ENCODE measurements at places on chromosomes 5 and 9.

- DNase-seq: no peak
Measured at GRCh38 chr5:74055486-74056106, 429.6 kb downstream of the ARHGEF28 start.

GRCh38 chr9:2621722-2622460 is at the start of gene VLDLR:
VLDLR (plus strand) TSS chr9:2621787; CDS start chr9:2622190, 403 bp downstream.
- peak; percentile 71 for DNase-seq

- no peak for DNase-seq
Measured at GRCh38 chr5:66989286-66989685, 207.3 kb downstream of the CD180 start.

GRCh38 chr5:171433982-171434676 is 14.7 kb downstream of the FGF18 start:
- no peak for DNase-seq

GRCh38 chr5:139747583-139748504 is 47.8 kb upstream of the PSD2 start:
- peak; percentile 71 for DNase-seq
